ENCODE measurements at places on chromosomes 1 and 21.
A peak's percentile ranks its signal among the peaks of the same experiment; 100 is the strongest.

- no peak for DNase-seq
Measured at GRCh38 chr1:181160998-181161870, 72.7 kb downstream of the IER5 start.

GRCh38 chr1:51378871-51379270, 48.5 kb upstream of the TTC39A start:
- DNase-seq: no peak

- no peak for DNase-seq
Measured at GRCh38 chr1:87291107-87291506, 37.6 kb upstream of the LMO4 start.

DNA sequence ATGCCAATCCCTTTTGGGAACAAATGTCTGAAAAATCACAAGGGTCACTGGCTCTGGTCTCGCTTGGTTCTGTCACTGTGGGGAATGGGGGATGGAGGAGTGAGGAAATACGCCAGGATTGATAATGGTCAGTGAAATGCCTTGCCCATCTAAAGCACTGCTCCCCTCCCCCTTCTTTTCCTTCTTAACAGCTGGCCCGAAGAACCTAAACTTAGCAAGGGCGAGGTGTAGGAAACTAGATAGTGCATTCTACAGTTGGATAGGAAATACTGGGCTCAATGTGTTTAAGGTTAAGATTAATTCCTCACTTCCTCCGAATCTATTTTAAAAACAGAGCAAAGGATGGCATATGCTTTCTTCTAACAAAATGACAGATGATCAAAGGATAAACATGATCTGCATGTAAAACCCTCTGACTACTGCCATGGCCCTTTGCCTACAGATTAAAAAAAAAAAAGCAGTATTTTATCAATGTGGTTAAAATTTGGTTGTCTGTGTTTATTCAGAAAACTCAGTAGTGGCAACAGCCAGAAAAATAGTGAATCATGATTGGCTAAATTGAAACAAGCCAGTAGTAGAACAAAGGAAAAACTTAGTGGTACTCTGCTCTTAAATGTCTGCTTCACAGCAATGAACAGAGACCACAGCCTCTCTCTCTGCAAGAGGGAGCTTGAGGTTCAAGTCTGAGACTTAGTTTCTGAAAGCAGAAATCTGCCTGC, 86.1 kb upstream of the VAV3 start:
- no peak for DNase-seq

DNA sequence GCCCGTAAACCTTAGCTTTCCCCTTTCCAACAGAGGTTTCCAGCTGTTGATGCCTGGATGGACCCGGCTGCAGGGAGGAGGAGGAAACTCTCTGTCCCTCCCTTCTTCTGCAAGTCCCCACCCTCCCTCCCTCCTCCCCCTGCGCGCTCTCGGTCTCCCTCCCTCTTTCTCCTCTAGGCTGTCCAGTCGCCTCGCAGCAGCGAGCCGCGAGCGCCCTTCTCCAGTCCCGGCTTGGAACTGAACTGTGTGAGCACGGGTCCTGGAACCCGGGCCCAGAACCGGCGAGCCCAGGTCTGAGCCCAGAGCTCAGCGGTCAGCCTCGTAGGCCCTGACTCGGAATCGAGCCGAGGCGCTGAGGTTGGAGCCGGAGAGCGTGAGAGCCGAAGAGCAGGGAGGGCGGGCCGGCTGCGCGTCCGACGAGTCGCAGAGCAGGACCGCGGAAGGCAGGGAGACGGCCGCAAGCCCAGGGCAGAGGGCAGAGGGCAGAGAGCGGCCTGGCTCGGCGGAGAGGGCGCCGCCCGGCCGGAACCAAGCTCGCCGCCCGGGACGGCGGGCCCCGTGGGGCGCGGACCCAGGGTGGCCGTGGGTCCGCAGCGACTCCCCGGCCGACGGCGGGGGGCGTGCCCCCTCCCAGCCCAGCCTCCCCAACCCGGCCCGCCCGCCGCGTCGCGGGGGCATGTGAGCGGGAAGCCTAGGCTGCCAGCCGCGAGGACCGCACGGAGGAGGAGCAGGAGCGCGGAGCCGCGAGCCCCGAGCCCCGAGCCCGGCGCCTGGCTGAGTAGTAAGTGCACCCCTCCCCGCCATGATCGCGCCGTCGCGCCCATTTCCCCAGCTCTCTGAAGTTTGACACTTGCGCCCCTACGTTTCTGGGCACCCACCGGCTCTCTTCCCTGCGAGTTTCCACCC, at the start of gene SOX13:
Gene SOX13, plus strand, starts transcription at position 185 of the 906 bp plus-strand sequence. CDS start 39,801 bp downstream, outside the sequence.
- peak; percentile 90 for DNase-seq

DNA sequence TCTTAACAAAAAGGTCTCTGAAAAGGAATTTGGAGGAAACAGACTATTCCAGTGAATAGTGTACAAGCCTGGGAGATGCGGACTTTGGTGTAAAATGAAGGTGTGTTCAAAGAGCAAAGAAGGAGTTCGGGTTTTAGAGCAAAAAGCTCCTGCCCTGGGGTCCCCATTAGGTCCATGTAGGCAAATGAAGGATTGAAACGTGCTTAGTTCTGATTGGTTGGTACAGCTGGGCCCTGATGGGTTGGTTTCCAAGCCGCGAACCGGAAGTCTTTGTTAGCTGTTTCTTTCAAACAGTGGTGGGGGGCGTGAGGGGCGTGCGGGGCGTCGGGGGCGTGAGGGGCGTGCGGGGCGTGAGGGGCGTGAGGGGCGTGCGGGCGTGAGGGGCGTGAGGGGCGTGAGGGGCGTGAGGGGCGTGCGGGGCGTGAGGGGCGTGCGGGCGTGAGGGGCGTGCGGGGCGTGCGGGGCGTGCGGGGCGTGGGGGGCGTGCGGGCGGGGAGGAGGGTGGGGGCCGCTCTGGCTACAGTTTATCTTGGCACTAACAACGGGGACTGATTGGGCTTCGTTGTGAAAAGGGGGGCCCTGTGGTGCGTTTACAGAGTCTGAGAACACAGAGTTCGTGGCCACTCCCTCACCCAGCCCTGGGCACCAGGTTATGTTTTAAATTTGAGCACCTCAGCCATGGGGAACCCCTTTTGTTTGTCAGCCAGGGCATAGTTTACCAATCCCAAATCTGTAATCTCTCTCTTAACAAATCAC, 29.4 kb downstream of the LRRC3 start:
- peak; percentile 45 for DNase-seq

GRCh38 chr21:38470755-38471154, 27.5 kb downstream of the ERG start:
- DNase-seq: no peak

- no peak for DNase-seq
Measured at GRCh38 chr1:210262167-210262896, 29.7 kb downstream of the SERTAD4 start.

GRCh38 chr1:35708441-35708921, 10.2 kb downstream of the C1orf216 start:
- DNase-seq: peak; percentile 62

DNA sequence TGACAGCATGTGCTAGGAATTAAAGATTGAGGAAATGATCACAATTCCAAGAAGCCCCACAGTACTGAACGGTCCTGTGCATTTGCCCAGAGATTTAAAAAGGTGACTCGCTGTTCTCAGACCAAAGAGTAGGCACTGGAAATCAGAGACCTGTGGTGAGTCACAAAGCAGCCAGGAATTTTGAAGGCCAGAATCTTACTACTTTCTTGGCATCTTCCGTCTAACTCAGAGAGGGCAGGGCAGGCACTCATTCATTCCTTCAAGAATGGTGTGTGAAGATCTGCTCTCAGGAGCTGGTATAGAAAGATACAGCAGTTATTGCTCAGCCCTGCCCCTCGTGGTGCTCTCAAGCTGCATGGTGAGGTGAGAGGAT, 57.9 kb downstream of the BRINP2 start:
- no peak for DNase-seq

- DNase-seq: no peak
Measured at GRCh38 chr21:42189860-42190485, 29.0 kb upstream of the ABCG1 start.

- DNase-seq: no peak
Measured at GRCh38 chr1:207028884-207029650, 3.5 kb downstream of the C1orf116 start.

DNA sequence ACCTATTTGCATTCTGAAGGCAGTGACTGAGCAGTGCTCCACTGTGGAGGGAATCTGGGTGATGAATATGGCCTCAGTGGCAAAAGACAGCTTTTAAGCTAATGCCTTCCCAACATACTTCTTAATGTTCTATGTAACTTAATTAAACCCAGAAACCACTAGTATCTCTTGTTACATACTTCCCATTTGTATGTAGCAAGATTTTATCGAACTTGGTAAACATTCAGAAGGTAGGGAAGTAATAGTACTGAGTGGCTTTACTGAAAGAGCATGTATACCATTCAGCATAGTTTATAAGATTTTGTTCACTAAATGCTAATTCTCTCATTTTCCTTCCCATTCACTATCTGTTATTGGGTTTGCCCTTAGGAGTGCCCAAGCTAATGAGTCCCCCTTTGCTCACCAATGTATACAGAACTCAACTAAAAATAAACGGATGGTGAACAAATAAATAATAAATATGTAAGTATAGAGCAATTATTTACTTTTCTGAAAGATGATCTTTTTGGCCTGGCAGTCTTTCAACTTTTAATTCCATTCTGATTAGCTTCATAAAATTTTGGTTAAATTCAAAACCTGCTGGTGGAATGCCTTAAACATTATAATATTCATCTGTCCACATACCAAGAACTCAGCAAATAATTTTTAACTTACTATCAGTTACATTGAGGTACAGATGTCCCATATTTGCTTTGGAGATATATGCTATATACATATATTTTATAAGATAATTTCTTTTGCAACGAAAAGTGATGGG, 204.4 kb downstream of the APP start:
- no peak for DNase-seq

GRCh38 chr1:47708658-47709018, 270.8 kb downstream of the FOXD2 start:
- no peak for DNase-seq

GRCh38 chr1:3695326-3696217, 43.3 kb downstream of the TP73 start:
- DNase-seq: no peak

DNA sequence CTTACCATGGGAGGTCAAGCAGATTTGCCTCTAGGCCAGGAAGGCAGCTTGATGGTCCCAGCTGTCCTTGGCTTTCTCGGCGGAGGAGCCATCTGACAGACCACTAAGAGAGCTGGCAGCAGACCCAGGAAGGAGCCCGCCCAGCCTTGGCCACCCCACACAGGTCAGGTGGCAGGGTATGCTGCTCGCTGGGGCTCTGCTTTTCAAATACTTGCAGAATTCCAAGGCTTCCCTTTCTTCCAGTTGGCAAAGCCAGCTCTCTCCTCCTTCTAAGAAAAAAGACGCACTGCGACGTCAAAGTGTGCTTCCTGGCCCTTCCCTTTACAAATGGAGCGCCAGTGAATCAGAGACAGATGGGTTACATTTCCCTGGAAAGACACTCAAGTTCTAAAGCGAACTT, 229.4 kb downstream of the CACNA1E start:
- no peak for DNase-seq

GRCh38 chr1:221711063-221711577, 30.8 kb downstream of the DUSP10 start:
- no peak for DNase-seq

- no peak for DNase-seq
Measured at GRCh38 chr1:34770891-34771504, 10.0 kb upstream of the GJB3 start.

DNA sequence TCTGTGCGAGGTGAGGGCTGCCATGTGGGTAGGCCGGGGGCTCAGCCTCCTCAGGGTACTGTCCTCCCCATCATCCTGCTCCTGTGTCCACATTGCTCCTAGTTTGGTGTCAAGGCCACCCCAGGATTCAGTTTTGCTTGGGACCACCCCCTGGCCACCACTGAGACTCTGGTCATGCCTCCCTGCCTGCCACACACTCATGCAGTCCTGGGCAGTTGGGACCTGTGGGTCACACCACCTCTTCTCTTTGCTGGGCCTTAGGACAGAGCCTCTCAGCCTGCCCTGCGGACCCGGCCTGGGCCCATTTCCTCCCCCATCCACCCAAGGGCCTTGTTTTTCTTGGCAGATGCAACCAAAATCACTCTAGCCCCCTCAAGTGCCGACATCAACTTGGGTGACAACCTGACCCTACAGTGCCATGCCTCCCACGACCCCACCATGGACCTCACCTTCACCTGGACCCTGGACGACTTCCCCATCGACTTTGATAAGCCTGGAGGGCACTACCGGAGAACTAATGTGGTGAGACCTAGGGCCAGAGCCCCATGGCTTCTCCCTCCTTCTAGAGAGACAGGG, 19.4 kb downstream of the TMEM81 start:
- no peak for DNase-seq

DNA sequence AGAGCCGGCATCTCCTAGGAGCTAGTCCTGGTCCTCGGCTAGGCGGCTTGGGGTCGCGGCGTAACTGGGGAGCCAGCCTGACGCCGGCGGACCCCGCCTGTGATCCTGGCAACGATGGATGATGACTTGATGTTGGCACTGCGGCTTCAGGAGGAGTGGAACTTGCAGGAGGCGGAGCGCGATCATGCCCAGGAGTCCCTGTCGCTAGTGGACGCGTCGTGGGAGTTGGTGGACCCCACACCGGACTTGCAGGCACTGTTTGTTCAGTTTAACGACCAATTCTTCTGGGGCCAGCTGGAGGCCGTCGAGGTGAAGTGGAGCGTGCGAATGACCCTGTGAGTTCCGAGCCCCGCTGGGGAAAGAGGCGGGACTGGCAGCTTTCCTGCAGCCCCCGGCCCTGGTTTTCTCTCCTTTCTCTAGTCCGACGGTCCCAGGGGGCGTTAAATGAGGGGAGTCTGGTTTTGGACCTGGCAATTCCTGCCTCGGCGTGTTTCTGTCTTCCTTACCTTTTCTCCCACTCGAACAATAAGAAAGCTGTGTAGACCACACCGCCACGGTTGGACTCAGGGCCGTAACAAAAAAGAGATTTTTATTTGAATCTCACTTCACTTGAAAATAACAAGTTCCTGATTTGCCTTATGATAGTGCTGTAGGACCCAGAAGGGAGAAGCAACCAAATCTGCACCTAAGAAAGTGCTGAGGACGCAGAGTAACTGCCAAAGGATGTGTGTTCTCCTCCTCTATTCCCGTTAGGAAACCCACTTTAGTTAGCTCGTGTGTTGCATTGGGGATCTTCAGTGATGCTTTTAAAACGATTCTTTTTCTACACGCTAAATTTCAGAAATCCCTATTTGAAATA, at the start of gene SPRTN:
Gene SPRTN, plus strand, starts transcription at position 24 of the 859 bp plus-strand sequence. Its CDS starts 91 bp downstream, at position 115.
- DNase-seq: peak; percentile 80

DNA sequence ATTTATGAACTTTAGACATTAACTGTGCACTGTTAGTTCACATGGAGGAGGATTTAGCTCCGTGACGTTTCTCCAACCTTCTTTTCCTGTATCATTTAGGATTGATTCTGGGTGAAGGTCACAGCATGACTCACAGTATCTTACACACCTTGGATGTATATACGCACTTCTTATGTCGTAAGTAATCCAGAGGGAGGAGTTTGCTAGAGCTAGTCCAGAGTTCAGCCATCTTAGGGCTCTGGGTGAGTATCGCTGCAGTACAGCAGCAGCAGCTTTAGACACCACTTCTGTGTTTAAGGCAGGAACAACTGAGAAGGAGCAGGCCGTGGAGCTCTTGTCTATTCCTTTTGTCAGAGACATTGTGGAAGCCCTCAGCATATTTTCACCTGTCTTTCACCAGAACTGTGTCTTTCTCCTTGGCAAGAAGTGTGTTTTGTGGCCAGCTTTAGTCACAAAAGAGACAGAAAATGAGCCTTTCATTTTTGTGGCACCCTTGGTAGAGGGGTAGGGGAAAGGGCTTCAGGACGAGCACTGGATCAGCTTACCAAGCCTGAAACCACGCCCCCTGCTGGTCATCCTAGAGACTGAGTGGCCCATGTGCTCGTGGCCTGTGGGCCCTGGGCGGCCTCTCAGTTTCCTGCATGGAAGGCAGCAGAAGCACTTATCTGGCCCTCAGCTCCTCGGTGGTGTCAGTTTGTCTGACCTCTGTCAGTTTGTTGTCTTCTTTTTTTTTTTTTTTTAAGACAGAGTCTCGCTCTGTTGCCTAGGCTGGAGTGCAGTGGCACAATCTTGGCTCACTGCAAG, 64.0 kb downstream of the ADARB1 start:
- DNase-seq: peak; percentile 6

Data from NCI-H146 (cell line).